ENCODE measurements at places on chromosomes 12 and 14.

DNA sequence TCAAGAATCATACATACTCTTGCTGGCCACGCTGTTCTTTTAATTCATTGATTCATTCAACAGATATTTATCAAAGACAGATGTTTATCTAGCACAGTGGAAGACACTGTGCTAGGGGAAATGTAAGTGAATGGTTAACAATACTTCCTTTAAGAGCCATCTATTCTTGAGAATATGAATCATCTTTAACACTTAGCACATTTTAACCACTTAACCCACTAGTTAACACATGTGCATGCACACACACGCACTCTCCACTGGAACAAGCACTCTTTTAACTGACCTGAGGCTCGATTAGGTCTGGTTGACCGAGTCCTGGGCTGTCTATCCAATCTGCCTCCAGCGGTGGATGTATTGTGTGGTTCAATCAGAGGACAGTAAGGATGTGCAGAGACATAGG lies 34.6 kb downstream of the LMNTD1 start:
- no peak for DNase-seq

DNA sequence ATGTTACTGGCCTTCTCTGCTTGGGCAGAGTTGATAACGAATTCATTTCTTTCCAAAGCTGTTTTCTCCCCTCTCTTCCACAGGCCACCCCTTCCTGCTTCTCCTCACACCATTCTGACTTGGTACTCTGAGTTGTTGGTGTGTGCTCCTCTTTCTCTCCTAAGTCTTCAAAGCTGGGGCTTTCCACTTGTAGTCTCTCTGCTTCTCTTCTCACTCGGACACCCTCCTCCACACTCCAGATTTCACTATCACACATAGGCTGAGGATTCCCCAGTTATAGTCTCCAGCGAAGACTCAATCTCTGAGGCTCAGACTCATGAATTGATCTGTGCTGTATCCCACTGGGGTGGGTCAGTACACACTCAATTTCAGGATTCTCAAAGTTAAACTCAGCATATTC lies 201.0 kb downstream of the SSPN start:
- DNase-seq: no peak

- DNase-seq: no peak
These were observed 29.8 kb upstream of the LTBP2 start for GRCh38 chr14:74641601-74642391.

GRCh38 chr14:23101213-23101970 lies 3.4 kb downstream of the CIROP start:
- DNase-seq: no peak

- no peak for DNase-seq
These were observed 64.7 kb downstream of the WASHC3 start for GRCh38 chr12:101997102-101997501.

DNA sequence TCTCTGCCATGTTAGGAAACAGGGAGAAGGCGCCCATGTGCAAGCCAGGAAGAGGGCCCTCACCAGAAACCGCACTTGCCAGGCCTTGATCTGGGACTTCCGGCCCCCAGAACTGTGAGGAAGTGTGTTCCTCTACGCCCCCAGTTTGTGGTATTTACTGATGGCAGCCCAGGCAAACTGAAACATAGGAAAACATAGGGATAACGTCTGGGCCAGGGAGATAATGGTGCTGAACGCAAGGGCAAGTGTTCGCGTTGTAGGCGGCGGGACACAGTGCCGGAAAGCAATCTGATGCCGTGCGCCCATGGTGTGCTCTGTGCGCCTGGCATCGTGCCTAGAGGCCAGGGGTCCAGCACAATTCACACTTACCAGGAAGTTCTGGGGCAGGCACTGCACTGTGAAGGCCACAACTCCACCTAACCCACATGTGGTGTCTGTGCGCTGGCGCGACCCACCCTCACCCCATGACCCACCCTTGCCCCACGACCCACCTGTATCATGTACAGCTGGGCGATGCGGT lies 53.6 kb downstream of the ARL6IP4 start:
- no peak for DNase-seq
